ENCODE measurements at places on chromosomes 5 and 9.

DNA sequence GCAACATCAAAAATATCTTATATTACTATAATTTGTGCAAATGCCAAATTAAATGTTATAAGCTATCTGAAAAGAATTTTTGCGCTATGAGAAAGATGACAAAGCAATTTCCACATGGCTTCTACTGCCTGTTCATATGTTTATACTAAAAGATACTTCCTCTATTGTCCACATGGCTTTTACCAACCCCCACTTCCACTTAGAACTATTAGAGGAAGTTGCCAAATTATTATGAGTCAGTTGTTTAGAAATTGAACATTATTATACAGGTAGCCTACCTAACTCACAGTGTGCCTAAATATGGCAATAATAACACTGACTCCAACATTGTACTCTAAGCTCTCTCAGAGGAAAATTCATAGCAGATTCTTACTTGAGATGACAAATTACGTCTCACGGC, 37.6 kb upstream of the SLC27A6 start:
- DNase-seq = no peak

GRCh38 chr9:3240656-3241268, 285.0 kb downstream of the RFX3 start:
- no peak for DNase-seq

GRCh38 chr5:37954561-37954960, 114.7 kb upstream of the GDNF start:
- no peak for DNase-seq

- no peak for DNase-seq
Observed at GRCh38 chr5:76811214-76811613, 7.6 kb upstream of the F2RL1 start.

DNA sequence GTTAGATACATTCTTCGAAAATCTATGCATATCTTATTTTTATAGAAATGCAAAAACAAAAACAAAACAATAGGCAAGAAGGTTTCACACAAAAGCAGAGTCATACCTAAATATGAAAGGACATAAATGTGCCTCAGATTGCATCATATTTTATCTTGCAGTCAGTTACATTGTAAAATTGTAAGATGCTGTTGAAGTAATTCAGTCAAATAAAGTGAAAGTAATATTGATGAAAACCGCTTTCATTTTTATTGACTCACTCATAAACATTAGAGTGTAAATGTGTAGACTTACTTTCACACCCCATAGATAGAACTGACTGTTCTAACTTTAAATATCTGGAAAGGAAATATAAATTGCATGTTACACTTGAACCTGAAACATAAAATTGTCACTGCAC, 931.5 kb upstream of the NUDT12 start:
- no peak for DNase-seq

DNA sequence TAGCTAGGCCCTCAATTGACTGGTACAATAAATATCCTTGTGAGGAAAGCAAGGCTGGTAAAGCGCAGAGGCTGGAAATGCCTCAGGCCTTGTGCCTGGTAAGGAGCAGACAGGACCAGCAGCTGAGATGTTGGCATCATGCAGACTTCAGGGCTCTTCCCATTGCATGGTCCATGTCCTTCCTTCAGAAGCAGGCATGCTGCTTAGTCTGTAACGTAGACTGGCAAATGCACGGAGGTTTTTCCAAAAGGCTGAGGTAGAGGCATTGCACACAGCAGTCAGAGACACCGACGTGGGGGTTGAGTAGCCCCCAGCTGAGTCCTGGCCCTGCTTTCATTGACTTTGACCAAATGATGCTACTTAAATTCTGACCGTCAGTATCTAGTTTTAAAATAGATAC, 87.1 kb downstream of the ADRB2 start:
- DNase-seq = no peak

GRCh38 chr5:36665628-36666027, 59.2 kb downstream of the SLC1A3 start:
- DNase-seq = no peak

- no peak for DNase-seq
Observed at GRCh38 chr9:94754976-94755475, 28.5 kb downstream of the AOPEP start.

- DNase-seq = no peak
Observed at GRCh38 chr5:109486200-109486804, 76.5 kb upstream of the PJA2 start.

GRCh38 chr5:53478411-53479044, 1.9 kb upstream of the FST start:
- DNase-seq = peak; percentile 83

- no peak for DNase-seq
Observed at GRCh38 chr9:89077519-89077918, 86.3 kb downstream of the S1PR3 start.

DNA sequence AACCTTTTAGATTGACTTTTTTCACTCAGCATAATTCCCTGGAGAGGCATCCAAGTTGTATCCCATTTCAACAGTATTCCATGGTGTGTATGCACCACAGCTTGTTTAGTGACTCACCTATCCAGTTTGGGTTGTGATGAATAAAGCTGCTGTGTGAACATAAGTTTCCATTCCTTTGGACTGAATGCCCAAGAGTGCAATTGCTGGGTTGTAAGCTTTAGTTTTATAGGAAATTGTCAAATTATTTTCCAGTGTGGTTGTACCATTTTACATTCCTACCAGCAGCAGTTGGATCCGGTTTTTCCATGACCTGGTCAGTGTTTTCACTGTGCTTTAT, 60.9 kb upstream of the TMED7 start:
- no peak for DNase-seq

GRCh38 chr9:105132606-105133005, 111.8 kb upstream of the SLC44A1 start:
- no peak for DNase-seq

GRCh38 chr5:144230806-144231205, 60.1 kb downstream of the KCTD16 start:
- peak; percentile 98 for DNase-seq

DNA sequence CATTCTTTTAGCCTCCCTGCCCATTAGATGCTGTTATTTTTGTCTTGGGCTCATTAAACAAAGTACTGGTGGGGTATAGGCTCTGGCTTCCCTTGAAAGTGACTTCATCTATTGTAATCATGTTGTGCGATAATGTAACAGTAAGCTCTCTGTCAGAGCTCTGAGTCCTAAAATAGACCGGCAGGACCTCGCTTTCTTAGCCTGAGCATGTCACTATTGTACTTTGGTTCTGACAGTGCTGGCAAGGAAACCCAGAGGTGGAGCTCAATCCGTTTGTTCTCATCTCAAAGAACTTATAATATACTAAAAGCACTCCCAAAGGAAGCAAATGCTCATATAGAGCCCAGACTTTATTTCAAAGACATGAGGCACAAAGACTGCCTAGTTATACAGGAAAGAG, 339.1 kb upstream of the CCNH start:
- no peak for DNase-seq

DNA sequence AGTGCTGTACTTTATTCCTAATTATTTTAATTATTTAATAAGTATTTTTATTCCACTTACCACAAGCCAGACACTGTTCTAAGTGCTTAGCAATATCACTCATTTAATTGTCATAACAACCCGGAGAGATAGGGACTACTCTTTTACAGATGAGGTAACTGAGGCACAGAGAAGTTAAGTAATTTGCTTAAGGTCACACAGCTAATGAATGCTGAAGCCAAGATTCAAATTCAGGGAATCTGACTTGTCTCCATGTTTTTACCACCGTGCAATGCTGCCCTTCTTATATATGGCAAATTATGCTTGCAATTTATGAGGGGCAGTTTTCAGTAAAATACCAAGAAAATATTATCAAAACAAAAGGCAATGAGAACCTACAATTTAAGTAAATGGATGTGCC, 168.4 kb upstream of the KIF2A start:
- no peak for DNase-seq

DNA sequence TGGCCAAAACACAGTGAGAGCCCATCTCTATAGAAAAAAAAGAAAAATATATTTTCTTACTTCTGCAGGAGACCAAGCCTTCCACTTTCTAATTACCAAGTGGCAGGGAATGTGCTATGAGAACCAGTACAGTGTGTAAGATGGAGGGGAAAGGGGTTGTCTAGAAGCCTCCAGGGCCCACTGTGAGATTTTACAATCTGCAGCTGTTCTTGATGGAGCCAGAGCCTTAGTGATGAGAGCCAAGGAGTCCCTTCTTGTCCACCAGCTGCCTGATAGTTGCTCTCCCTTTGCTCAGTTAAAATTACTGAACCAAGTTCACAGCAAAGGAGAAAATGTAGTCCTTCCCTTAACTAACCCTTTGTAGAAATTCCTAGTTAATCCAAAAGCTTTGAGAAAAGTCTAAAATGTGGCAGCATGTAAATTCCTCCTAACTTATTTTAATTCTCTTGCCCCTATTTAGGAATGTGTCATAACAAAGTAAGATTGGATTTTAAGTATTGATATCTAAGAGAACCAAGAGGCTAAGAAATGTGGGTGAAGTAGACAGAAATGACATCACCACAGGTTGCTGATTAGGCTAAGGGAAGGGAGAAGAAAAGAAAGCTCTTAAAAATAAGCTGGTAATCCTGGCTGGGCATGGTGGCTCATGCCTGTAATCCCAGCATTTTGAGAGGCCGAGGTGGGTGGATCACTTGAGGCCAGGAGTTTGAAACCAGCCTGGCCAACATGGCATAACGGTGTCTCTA, 19.3 kb downstream of the SRP19 start:
- no peak for DNase-seq

DNA sequence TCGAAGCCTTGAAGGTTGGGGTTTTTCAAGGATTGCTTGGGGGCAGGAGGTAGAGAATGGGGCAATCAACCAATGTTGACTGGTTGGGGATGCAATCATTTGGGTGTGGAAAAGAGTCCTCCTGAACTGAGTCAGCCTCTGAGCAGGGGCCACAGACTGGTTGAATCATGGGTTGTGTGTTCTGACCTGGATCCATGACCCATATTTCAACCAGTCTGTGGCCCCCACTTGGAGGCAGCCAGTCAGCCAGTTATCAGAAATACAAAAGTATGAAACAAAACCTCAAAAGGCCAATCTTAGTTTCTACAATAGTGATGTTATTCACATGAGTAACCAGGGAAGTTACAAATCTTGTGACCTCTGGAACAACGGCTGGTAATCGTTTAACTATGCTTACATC, 81.4 kb upstream of the RANBP6 start:
- DNase-seq = no peak

DNA sequence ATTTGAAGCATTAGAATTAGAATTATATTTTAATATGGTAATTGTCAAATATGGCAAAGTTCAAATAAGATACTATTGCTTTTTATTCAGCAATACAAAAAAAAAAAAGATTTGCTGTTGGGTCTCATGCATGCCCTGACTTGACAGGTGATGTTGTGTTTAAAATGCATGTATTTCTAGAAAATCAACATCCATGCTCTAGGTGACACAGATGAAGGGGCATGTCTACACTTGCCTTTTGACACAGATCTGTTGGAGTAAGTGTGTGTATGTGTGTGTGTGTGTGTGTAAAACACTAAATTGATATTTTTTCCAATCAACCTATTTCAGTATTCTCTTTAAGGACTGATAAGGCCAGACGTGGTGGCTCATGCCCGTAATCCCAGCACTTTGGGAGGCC, 38.1 kb upstream of the SMARCA2 start:
- DNase-seq = no peak

DNA sequence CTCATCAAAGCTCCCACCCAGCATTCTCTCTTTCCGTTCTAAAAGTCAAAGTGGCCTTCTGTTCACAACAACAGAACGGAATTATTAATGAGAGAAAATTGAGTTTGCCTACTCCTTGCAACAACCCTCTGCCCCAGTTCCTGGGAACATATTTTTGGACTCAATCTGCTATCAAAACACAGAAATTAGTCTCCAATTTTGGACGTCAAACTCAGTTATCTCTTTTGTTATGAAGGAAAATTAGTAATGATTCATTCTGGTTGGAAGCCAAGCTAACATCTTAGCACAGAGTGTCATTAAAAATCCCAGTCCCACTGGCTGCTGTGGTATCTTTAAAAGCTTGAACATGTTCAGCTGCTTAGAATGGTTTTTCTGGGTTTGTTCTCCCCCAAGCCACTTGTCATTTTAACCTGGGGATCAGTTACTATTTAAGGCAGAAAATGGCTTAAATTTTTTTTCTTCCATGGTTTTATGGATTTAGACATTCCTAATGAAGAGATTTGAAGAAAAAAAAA, 343.2 kb downstream of the TRIM32 start:
- DNase-seq = no peak

- no peak for DNase-seq
Observed at GRCh38 chr5:69187342-69187741, 2.0 kb upstream of the CENPH start.

- DNase-seq = peak; percentile 66
Observed at GRCh38 chr5:122312591-122313406, 762 bp downstream of the SNCAIP start.

- DNase-seq = no peak
Observed at GRCh38 chr9:6330958-6331634, 2.9 kb downstream of the TPD52L3 start.

- no peak for DNase-seq
Observed at GRCh38 chr5:90161414-90161813, 248.1 kb downstream of the CETN3 start.

DNA sequence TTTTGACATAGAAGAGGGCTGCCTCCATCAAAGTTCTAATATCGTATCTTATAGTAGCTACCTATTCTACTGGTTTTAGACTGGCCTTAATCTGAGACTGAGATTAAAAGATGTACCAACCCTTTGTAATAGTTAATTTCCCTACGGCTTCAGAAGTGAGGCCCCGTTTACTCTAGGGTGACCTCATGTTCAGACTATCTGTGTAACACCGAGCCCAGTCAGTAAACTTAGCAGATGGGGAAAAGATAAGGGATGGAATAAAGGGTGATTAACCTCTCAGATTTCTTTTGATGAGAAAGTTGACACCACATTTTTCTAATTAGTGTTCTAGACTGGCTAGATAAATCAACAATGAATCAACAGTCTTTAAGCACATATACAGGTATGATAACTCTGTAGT, 283.1 kb downstream of the KCTD16 start:
- no peak for DNase-seq

DNA sequence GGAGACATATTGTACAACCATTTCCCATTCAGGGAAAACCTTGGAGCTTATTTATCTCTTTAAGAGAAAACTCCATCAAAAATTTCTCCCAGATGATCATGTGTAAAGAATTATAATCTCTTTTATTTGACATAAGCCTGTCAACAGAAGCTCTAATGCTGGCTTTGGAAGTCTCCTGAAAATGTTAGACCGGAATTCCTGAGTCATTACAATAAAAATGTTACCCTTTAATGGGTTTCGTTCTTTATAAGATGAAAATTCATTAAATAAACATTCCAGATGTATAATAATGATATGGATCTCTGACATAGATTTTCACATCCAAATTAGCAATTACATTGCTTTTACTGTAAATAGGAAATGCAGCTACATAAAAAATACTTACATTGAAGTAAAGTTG, 1036.4 kb downstream of the EFNA5 start:
- no peak for DNase-seq

Measured in NCI-H2029 treated with DMSO at 0.1 percent for 48 hours (cell line).